ENCODE measurements at places on chromosomes 1 and 21.

GRCh38 chr1:210262897-210263272 is 30.3 kb downstream of the SERTAD4 start:
- no peak overlapping the region for H3K4me3 ChIP-seq
- H3K4me1 ChIP-seq, result no peaks in the 10 kb centered on the region
- H3K36me3 ChIP-seq, result no peaks in the 10 kb centered on the region
- no peak overlapping the region for H3K27ac ChIP-seq
- DNase-seq, result no peak
- H3K27me3 ChIP-seq, result peaks cover 7% of the 10 kb centered on the region

DNA sequence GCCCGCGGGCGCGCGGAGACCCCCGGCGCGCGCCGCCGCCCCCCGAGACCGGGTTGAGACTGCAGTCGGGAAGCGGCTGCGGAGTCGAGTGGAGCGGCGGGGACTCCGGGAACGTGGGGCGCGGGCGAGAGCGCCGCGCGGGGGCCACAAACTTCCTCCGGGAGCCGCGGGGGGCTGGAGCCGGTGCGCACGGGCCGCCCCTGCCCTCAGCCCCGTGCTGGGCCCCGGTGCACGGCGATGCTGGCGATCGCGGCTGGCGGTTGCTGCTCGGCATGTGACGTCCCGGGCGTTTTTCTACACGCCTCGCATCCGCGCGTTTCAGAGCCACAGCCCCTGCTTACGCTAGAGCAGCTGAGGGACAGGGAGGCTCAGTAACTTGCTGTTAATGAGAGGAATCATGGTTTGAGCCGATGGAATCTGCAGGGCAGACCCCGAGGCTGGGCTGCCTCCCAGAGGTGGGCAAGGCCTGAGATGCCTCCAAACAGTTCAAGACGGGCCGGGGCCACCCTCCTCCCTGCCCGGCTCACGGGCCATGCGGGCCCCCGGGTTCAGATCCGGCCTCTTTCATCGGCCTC is 520 bp downstream of the TMEM201 start:
- H3K4me3 ChIP-seq, result peak overlapping the region; percentile 88
- peak; percentile 62 for DNase-seq
- peaks cover 17% of the 10 kb centered on the region for H3K4me1 ChIP-seq
- H3K36me3 ChIP-seq, result no peaks in the 10 kb centered on the region
- H3K27me3 ChIP-seq, result no peaks in the 10 kb centered on the region

DNA sequence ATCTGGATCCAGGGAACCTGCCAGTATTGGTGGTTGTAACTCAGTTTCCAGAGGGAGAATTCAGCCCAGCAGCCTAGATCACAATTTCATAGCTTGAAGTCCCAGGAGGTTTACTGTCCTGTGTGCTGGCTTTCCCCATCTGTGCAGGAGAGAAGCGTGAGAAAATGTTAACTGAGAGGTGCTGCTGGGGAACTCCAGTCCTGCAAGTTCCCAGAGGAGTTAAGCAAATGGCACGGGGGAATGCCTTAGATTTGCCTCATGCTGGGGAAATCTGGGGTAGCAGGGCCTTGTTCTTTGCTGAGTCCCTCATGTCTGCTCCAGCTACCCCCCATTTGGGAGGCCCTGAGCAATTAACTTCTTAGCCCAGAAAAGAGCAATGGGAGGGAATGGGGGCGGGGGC is 25.1 kb upstream of the SLAMF6 start:
- no peaks in the 10 kb centered on the region for H3K27me3 ChIP-seq
- DNase-seq, result no peak
- no peak overlapping the region for H3K4me3 ChIP-seq
- H3K4me1 ChIP-seq, result peaks cover 21% of the 10 kb centered on the region
- H3K27ac ChIP-seq, result peak overlapping the region; percentile 11

- H3K27me3 ChIP-seq, result peaks cover 32% of the 10 kb centered on the region
- H3K4me1 ChIP-seq, result no peaks in the 10 kb centered on the region
- H3K4me3 ChIP-seq, result no peak overlapping the region
- H3K36me3 ChIP-seq, result no peaks in the 10 kb centered on the region
- no peak for DNase-seq
Measured at GRCh38 chr1:165116171-165116570, 240.3 kb downstream of the LMX1A start.
